ENCODE measurements at places on chromosomes 4 and X.

DNA sequence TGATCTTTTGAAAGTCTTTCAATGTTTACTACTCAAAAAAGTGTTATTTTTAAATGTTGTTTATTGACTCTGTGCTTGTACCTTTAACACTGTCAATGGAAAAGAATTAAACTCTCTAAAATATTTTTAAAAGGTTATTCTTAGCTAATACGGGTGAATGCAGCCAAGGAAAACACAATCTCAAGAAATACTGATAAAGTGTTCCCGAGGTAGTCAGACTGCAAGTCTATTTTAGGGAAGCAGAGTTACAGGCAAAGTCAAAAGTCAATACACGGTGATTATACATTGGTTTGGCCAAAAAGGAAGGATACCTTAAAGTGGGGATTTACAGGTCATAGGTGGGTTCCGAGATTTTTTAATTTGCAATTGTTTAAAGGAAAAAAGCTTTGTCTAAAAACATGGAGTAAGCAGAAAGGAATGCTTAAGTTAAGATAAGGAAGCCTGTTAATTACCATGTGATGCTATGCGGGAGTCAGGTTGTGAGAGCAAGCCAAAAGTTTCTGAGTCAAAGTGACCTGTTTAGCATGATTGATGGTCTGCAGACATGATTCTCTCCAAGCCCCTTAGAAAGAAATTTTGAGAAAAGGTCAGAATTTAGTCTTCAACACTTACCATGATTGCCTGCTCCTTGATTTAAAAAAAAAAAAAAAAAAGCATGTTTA lies 288.4 kb downstream of the KLHL4 start:
- no peaks in the 10 kb centered on the region for H3K4me1 ChIP-seq
- no peak overlapping the region for H3K27ac ChIP-seq
- no peak for DNase-seq

DNA sequence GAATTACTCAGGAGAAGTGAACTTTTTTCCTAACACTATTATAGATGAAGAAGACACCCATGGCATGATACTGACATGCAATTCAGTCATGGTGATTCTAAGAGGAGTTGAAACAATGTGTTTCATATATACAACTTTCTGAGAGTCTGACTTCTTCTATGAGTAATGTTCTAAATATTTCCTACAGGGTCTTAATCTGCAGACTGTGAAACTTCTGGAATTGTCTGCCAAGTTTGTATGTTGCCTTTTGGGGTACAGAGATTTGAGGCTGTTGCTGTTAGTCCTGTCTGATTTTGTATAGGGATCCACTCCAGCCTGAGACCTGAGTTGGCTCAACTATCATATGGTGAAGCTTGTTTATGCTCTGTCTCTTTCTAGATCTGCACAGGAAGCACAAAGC lies 160.6 kb upstream of the GATB start:
- no peak overlapping the region for H3K4me3 ChIP-seq
- H3K36me3 ChIP-seq = no peaks in the 10 kb centered on the region
- no peak overlapping the region for H3K27ac ChIP-seq

DNA sequence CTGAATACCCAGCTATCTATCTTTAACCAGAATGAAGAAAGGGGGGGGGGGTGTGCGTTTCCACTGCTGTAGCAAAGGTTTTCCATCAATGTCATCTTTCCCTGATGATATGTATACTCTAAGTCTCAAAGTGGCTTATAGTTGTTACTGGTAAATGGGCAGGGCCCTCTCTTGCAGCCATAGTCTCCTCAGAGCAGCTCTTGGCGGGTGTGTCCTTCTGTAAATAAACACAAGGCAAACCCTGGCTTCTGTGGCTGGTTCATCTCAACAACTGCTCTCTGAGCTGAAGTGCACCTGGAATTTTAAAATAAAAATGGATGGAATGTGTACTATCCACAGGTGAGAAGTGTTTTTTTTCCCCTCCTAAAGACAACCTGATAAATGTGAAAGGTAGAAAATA lies 57.5 kb upstream of the SCML1 start:
- H3K36me3 ChIP-seq = no peaks in the 10 kb centered on the region
- H3K4me1 ChIP-seq = no peaks in the 10 kb centered on the region
- H3K4me3 ChIP-seq = no peak overlapping the region
- no peaks in the 10 kb centered on the region for H3K27me3 ChIP-seq

GRCh38 chrX:66399273-66399672 lies 235.2 kb downstream of the HEPH start:
- no peaks in the 10 kb centered on the region for H3K27me3 ChIP-seq
- no peak overlapping the region for H3K4me3 ChIP-seq
- H3K27ac ChIP-seq = no peak overlapping the region
- H3K4me1 ChIP-seq = no peaks in the 10 kb centered on the region

DNA sequence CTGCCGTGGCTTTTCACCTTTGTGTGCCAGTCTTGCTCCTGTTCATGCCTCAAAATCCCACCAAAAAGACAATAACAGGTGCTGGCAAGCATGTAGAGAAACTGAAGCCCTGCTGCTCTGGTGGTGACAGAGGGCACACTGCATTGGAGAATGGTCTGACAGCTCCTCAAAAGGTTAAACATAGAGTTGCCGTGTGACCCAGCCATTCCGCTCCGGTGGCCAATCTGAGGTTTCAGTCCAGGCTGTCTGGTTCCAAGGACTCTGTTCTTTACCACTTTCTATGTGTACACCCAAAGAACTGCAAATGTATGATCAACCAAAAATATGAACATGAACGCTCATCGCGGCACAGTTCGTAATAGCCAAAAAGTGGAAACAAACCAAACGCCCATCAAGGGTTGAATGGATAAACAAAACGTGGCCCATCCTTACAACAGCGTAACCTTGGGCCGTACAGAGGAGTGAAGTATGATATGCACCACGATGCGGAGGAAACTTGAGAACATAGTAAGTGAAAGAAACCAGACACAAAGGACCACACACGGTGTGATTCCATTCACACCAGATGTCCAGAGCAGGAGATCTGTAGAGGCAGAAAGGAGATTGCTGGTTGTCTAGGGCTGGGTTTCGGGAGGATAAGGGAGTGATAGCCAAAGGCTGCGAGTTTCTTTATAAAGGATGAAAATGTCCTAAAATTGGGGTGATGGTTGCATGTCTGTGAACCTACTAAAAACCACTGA lies 33.6 kb upstream of the WFS1 start:
- H3K27me3 ChIP-seq = no peaks in the 10 kb centered on the region
- no peak for DNase-seq
- H3K36me3 ChIP-seq = no peaks in the 10 kb centered on the region
- H3K4me3 ChIP-seq = no peak overlapping the region
- no peak overlapping the region for H3K27ac ChIP-seq

DNA sequence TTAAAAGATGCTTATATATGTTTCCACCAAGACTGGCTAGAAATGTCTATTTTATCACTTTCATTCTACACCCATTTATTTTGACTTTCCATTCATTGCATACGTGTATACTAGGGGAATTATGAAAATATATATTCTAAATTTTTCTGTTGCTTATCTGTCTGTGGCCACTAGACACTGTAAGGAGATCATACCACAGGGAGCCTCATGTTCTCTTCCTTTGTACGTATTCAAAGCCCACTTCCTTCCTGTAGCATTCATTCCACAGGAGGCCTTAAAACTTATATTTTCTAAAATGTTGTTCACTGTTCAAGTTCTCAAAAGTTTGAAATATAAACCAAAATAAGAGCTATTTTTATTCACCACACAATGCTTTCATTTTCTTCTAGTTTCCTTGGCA lies 1848.9 kb upstream of the TENM3 start:
- no peak overlapping the region for H3K27ac ChIP-seq
- no peak for DNase-seq
- H3K4me1 ChIP-seq = no peaks in the 10 kb centered on the region
- H3K36me3 ChIP-seq = no peaks in the 10 kb centered on the region
